HCEC 1CT (cell line): ENCODE measurements at places on chromosomes 3 and 15.

DNA sequence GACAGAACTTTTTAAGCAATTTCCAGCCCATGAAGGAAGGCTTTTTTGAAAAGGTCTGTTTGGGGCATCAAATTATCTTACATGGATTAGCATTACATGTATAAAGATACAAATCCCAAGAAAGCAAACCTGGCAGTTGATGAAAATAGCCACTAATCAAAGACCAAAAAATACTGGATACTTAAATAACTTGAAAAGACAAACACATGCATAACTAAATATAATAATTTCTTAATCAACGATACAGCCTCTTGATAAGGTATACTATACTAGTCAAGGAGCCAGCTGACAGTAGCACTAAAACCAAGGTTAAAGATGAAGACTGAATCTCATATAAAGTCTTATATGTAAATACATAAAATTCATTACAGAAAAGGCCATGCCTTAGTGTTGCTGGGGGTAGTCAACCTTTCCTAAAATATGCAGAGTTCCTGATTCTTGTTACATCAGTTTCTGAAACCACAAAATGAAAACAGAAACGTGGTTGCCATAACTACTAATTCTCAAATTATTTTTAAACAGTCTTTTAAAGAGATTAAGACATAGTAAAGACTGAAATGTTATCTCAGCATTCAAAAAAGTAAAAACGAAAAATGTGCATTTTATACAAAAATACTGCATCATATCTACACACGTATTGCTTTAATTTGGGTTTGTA is 2.0 kb downstream of the ANKRD28 start:
- DNase-seq: peak; percentile 56

GRCh38 chr3:125325746-125326145 is 49.4 kb downstream of the ZNF148 start:
- no peak for DNase-seq

GRCh38 chr3:182486463-182486862 is 306.8 kb upstream of the ATP11B start:
- DNase-seq: no peak

GRCh38 chr3:114624571-114625181 is 330.8 kb downstream of the TIGIT start:
- DNase-seq: peak; percentile 96

- peak; percentile 48 for DNase-seq
Observed at GRCh38 chr15:71496336-71496955, 313.9 kb upstream of the NR2E3 start.

DNA sequence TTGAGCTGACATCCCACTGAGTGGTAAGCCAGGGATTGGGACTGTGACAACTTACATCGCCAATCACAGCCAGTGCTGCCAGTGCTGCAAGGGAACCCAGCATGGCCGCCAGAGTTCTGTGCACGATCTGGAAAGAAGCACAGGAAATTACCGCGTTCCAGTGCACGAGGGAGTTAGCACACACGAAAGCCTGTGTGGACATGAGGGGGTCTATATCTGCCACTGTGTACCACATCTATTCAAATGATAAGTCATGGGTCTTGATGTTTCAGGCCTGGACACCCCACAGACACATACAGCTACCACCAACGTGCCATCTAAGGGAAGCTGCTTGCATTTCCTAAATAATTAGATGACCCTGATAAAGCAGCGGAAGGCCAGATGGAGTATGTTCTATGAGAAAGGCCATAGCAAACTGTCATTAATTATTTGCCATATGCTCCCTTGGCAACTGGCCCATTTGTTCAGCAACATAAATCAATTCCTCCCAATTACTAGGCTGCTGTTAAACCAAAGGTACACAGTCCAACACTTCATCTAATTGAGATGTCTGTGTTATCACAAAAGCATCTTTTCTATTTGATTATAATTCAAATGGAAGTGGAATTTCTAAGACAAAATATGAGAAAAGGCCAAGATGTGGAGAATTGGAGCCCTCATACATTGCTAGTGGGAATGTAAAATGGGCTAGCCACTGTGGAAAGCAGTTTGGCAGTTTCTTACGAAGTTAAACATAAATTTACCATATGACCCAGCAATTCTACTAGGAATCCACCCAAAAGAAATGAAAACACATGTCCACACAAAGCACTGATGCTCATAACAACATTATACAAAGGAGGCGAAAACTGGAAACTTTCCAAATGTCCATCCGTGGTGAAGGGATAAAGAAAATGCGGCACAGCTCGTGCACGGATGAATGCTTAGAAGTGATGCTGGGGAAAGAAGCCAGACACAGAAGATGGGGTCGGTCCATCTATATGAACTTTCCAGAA is 108.3 kb downstream of the OCA2 start:
- DNase-seq: no peak

DNA sequence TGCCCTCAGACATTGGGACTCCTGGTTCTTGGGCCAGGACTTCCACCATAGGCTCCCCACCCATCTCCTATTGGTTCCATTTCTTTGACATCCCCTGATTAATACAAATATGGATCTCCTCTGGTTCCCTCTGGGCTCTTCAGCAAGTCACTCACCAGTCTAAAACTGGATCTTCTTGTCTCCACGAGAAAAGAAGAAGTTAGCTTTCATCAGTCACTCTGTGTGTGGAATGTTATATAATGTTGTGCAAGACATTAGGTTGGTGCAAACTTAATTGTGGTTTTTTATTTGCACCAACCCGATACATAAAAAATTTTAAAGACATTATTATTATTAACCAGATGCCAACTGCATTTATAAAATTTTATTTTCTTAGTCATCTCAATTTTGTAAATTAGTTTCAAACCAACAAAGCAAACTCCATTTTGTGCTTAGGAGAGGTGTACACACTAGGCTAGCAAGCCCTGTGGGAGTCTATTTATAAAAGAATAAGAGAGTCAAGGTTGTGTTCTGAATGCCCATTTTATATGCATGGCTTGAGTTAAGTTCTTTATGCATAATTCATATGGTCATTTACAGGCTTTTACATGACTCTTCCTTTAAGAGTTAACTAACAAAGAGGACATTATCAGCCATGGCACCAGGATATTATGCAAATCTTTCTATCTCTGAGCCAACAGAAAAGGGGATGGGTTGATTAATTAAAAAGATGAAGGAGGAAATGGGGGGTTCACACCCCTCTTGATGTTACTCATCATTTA is 35.1 kb upstream of the IL12A start:
- no peak for DNase-seq

GRCh38 chr3:193418576-193419373 is 40.2 kb upstream of the ATP13A5 start:
- DNase-seq: no peak

DNA sequence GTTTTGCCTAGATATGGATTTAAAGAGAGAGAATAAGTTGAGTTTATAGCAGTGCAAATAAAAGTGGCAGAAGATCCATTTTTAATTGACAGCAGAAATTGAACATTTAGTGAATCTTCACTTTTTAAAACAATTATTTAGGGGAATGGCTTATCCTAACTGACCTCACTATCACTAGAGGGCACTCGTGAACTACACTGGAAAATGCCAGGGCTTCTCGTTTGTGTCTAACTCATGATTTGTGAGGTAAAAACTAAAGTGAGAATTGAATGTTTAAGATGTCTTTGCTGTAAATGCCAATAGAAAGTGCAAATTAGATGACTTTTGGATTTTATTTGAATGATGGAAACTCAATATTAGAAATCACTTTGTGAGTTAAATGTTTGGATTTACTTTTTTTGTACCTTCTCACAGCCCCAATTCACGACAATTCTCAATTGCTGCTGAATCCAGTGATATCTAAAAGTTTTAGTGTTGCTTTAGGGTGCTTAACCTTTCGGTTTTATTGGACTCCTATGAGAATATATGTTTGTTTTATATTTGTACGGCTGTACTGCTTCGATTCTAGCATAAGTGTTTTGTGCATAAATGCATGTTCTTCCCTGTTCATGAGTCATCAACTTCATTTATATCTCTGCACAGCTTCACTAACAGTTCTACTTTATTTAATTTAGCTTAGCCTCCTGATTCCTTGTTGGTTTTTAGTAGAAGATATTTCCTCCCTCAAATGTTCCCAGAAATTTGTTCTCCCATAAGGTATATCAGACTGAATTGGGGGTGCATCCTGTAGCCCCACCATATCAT is 462.1 kb downstream of the MFSD1 start:
- peak; percentile 42 for DNase-seq

DNA sequence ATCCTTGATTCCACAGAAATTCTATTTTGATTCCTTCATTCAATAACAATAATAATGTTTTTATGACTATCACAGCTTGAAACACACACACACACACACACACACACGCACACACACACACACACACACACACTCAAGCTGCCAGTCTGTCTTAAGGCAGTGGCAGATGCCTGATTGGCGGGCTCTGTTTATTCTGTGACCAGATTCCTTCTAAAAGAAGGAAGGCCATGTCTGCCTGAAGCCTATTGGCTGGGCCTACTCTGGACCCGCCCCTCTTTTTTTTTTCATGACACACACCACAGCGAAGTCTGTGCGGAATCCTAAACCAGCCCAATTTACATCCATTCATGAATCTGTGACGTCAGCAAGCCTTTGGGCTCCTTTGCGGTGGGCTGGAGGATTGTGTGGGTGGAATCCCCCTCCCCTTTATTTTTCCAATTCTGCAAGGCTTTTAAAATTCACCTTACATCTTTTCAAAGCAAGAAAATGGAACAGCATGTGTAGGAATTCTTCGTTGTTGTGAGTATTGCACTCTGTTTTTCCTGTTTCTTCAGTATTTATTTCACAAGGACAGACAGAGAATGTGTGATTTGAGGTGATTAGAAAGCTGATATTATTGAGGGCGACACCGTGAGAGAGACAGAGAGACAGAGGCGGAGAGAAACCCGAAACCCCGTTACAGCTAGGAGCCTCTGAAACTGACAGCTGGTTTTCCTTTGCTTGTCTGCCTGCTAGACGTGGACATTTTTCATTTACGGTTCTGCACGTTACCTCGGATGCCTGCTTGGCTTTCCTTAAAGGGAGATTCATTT is at the start of gene MAP3K13:
Gene MAP3K13 (plus strand): TSS at position 287 of the 812 bp plus-strand sequence. CDS start 65,446 bp downstream, outside the sequence.
- DNase-seq: peak; percentile 96

- DNase-seq: no peak
Observed at GRCh38 chr3:127421943-127422662, 134.3 kb upstream of the PRR20G start.

DNA sequence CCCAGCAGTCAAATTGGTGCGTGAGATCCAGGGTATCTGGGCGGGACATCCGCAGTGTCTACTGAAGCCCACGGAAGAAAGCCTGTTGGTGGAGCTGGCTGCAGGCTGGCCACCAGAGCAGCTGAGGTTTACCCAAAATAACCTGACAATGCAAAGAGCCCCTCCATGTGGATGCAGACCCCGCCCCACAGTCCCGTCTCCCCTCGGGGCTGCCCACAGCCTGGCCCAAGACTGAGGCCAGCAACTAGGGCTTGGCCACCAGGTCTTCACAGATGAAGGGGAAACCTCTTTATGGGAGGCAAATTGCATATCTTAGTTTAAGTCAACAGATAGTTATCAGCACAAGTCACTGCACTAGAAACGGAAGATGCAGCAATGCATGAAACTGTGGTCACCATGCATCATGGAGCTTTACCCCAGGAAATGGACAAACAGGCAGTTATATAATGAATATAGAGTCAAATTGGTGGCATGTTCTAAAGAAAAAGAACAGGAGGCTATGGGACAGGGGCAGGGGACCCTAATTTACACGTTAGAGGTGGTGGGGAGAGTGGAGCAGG is 86.3 kb downstream of the ARNT2 start:
- DNase-seq: no peak
